ENCODE measurements at places on chromosomes 5 and 9. TPM values are rescaled to one million over a fixed set of nuclear protein-coding genes. Genes with fewer than 3 reads are reported as not detected.

Gene FBLL1
- total RNA-seq, result not detected

Gene ADAM19
- 26.5 TPM for total RNA-seq

Gene CNOT8
- total RNA-seq, result 47.7 TPM

Gene C5orf58
- not detected for total RNA-seq

Gene SLC4A9
- not detected for total RNA-seq

Gene GFI1B
- not detected for total RNA-seq

Gene RASGRF2
- 13.5 TPM for total RNA-seq

Gene RANBP3L
- not detected for total RNA-seq

Gene IL4
- 6.4 TPM for total RNA-seq

Gene SNX2
- total RNA-seq, result 42.7 TPM

Gene CNTNAP3
- not detected for total RNA-seq

Gene CCDC171
- 2.3 TPM for total RNA-seq

Gene FGF10
- not detected for total RNA-seq

Gene CCL27
- total RNA-seq, result 0.35 TPM

Gene ANXA2R
- total RNA-seq, result 6.0 TPM

Gene SOX30
- total RNA-seq, result 0.09 TPM

Gene PFN3
- total RNA-seq, result not detected

Gene KLF4
- total RNA-seq, result 0.31 TPM

Gene MLANA
- not detected for total RNA-seq

Gene SV2C
- total RNA-seq, result not detected

Gene KIAA0825
- 1.4 TPM for total RNA-seq

Gene SMC5
- total RNA-seq, result 42.2 TPM

Gene ANKRD18A
- total RNA-seq, result 2.1 TPM

Gene TEK
- not detected for total RNA-seq

Gene JAK2
- 25.1 TPM for total RNA-seq

Gene GAPT
- not detected for total RNA-seq

Gene PDE8B
- not detected for total RNA-seq

Gene BAAT
- not detected for total RNA-seq

Gene ZNF189
- total RNA-seq, result 9.9 TPM
